Tongue (tissue), 3 donors: ENCODE measurements at places on chromosomes 6 and 20. TPM values are rescaled to one million over a fixed set of nuclear protein-coding genes. Genes with fewer than 3 reads are reported as not detected.

TCF21 gene
- 0.31 TPM for total RNA-seq

DNA sequence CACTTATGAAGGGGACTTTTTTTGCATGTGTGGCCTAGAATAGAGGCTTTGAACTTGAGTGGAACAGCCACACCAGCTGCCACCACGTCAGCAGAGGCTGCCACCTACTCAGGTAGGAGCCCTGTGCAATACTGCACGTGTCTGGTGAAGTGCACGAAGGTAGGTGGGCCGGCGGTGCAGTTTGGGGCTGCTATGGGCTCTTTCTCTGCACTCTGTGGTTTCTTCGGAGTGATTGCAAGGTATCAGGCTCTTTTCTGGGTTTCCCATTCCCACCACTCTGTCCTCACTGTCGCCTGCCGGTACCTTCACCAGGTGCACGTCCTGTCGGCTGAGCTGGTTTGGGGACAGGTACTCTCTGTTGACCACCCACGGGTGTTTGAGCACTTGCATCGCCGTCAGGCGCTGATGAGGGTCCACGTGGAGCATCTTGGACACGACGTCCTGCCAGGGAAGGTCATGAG is 30.8 kb upstream of the MPC1 start:
- DNase-seq, result no peak

DLK2 gene
- total RNA-seq, result 5.2 TPM

DNA sequence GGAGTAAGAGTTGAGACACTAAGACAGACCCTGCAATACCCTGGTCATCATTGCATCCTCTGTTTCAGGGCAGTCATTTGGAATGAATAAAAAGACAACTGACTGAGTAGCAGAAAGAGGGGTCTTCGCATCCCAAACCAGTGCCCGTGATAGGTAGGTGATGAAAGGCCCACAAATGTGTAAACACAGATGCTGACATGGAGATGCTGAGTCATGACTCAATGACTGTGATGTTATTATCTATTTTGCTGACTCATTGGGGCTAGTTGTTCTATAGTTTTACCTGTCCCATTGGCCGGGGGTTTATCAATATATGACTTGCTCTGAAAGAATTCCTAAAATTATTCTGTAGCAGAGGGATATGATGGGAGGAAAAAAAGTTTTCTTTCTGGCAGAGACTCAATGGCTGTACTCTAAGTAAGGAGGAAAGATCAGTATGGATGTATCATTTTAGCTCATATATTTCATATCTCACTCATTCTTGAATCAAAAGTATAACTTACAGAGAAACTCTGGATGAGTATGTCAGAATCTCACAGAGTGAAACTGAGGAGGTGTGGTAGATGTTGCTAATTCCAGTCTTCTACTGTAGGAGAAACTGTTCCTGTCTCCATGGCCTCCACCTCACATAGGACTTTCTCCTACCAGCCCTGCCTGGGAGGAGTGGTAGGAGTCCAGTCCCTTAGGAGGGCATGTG is 119.9 kb upstream of the PREP start:
- no peak for DNase-seq

EDN1 gene
- 6.7 TPM for total RNA-seq

GRCh38 chr20:16537918-16538317 is 35.3 kb downstream of the KIF16B start:
- no peak for DNase-seq

CRISP3 gene
- 100 TPM for total RNA-seq
